ENCODE measurements at places on chromosomes 6 and 20. TPM values are rescaled to one million over a fixed set of nuclear protein-coding genes. Genes with fewer than 3 reads are reported as not detected.

DNA sequence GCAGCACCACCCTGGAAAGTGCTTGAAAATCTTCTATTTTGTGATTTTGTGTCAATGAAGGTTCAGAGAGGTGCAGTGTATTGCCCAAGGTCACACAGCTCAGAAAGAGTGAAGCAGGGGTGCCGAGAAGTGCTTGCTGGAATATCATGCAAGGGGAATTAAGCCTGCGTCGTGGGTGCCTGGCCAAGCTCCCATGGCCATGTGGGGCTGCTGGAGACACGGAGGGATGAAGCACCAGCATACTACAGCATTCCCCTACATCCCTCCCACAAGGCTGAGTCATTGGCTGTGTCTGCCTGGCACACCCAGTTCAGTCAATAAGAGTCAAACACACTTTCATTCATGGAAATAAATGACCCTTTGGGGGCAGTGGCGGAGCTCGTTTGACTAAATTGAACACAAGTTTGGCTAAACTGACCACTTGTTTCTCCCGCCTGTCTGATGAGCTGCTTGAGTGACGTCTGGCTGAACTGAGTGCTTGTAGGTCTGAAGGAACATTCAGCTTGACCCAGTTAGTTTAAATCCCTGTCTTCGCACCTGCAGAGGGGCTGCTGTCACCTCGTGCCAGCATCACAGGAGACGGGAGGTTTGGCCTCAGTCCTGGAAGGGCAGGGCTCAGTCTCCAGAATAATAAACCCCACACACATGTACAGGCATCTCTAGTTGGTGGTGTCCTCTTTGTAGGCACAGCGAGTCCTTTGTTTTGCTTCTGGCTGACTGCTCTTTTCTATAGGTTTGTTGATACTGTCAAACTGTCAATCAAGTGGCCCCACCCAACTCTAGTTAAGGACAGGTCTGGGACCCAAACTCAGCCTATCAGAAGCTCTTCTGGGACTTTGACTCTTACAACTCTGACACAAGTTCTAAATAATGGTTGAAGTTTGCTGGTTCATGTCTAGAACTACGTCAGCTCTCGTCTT is 8.4 kb upstream of the TGM2 start:
- H3K4me1 ChIP-seq, result peaks cover 42% of the 10 kb centered on the region
- H3K4me3 ChIP-seq, result no peak overlapping the region
- H3K27ac ChIP-seq, result no peak overlapping the region
- H3K27me3 ChIP-seq, result no peaks in the 10 kb centered on the region

DNA sequence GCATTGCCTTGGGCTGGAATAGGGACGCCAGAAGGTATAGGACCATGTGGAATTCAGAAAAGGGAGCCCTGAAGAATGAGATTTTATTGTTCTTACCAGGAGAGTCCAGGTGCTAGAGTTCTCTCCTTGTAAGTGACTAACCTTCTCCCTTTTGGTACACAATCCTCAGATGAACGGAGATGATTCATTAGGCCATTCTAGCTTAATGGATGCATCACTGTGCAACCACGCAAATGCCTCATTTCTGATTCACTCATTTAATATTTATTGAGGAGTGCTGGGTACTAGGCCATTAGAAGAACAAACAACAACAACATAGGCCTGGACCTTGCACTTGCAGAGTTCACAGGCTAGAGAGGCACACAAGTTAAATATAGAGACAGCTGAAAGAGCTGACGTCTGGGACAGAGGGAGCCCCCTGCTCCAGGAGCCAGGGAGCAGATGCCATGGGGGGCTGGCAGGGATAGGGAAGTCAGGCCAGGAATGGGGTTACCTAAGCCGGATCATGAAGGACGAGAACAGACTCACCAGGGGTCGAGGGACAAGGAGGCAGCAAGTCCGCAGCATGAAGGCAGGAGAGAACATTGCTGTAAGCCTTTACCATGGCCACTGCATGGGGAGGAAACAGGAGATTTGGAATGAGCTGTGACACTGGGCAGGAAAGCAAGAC is 179.5 kb upstream of the AKAP12 start:
- peaks cover 3% of the 10 kb centered on the region for H3K36me3 ChIP-seq
- H3K4me1 ChIP-seq, result peaks cover 4% of the 10 kb centered on the region
- H3K27ac ChIP-seq, result no peak overlapping the region
- no peak overlapping the region for H3K4me3 ChIP-seq
- no peaks in the 10 kb centered on the region for H3K27me3 ChIP-seq

GRCh38 chr6:25652007-25652515 is at the start of gene SCGN:
TSS of gene SCGN (plus strand) at chr6:25652215. CDS start at chr6:25652404, 189 bp downstream.
- H3K27ac ChIP-seq, result no peak within 1 kb of the TSS
- peak; percentile 77 for DNase-seq
- no peaks in the 10 kb centered on the region for H3K36me3 ChIP-seq
- H3K27me3 ChIP-seq, result peaks cover 87% of the 10 kb centered on the region
- peak within 1 kb of the TSS; percentile 50 for H3K4me3 ChIP-seq
- H3K4me1 ChIP-seq, result peaks cover 4% of the 10 kb centered on the region

DNA sequence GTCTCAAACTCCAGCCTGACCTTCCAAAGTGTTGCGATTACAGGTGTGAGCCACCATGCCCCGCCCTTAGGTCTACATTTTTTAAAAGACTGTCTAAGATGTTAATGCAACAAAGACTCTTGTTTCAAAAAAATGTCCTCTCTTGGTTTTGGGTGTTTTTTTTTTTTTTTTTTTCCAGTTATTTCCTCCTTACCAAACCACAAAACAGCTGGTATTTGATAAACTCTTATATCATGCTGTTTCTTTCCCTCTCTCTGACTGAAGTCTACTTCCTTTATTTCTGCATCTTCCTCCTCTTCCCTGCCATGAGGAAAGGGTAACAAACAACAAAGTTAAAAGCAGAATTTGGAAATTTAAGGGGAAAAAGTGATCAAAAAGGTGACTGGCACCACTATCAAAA is 21.2 kb downstream of the STK38 start:
- no peaks in the 10 kb centered on the region for H3K27me3 ChIP-seq
- no peak overlapping the region for H3K27ac ChIP-seq
- DNase-seq, result no peak

DNA sequence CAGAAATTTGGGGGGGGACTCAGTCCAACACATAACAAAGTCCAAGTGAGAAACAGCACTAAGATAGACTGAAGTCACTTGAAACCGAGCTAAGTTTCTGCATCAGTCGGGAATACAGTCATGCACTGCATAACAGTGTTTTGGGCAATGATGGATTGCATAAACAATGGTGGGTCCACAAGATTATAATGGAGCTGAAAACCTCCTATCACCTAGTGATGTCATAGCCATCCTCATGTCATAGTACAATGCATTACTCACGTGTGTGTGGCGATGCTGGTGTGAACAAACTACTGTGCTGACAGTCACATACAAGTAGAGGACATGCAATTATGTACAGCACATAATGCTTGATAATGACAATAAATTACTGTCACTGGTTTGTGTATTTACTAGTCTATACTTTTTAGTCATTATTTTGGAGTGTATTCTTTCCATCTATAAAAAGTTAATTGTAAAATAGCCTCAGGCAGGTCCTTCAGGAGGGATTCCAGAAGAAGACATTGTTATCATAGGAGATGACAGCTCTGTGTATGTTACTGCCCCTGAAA is 154.5 kb upstream of the ECI2 start:
- H3K4me3 ChIP-seq, result no peak overlapping the region
- H3K4me1 ChIP-seq, result peaks cover 33% of the 10 kb centered on the region
- no peak for DNase-seq
- peak overlapping the region; percentile 28 for H3K27ac ChIP-seq
- no peaks in the 10 kb centered on the region for H3K27me3 ChIP-seq

DNA sequence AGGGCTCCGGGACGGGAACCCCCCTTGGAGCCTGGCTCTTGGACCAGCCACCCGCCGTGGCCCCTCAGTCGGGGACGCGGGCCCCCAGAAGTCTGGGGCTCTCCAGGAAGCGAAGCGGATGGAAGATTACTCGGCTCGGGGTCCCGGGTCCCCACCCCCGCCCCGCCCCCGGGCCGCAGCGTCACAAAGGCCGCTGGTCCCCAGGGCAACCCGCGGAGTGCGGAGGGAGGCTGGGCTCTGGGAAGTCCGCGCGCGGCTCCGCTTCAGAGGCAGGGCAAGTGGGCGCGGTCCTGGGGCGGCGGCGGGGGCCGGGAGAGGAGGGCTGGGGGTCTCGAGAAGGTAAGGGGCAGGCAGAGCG is at the start of gene FNDC11:
FNDC11 (plus strand) TSS at position 227 of the 358 bp plus-strand sequence. CDS start 1,505 bp downstream, outside the sequence.
- no peaks in the 10 kb centered on the region for H3K36me3 ChIP-seq
- peak; percentile 55 for DNase-seq
- peaks cover 4% of the 10 kb centered on the region for H3K27me3 ChIP-seq
- H3K4me1 ChIP-seq, result peaks cover 10% of the 10 kb centered on the region

DNA sequence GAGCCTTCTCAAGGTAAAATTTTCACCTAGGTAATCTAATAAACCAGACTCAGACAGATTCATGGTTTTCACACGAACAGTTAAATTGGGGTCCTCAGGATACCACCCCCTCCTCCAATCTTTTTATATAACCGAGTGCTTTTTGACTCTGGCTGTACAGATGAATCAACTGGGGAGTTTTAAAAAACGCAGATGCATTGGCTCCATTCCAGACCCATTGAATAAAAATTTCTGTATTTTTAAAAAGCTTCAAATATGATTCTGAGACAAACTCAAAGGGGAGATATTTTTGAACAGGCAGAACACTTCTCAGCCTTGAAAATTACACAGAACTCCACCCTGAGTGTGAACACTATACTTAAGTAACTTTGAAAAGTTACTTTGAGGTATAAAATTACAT is 7.2 kb downstream of the UTRN start:
- H3K4me3 ChIP-seq, result no peak overlapping the region
- peaks cover 9% of the 10 kb centered on the region for H3K36me3 ChIP-seq
- peaks cover 9% of the 10 kb centered on the region for H3K4me1 ChIP-seq
- no peak for DNase-seq
- no peaks in the 10 kb centered on the region for H3K27me3 ChIP-seq
- no peak overlapping the region for H3K27ac ChIP-seq

DNA sequence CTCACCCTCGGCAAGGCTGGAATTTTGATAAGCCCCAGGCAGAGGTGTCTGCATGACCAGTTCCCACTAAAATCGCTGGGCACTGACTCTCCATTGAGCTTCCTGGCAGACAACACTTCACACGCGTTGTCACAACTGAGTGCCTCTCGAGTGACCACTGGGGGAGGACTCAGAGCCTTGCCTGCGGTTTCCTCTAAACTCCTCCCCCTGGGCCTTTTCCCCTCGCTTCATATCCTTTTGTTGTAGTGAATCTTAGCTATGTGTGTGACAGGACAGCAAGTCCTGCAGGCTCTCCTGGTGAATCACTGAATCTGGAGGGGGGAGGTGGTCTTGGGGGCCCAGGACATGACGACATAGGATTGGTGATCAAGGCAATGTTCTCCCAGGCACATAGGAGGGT is 670.8 kb downstream of the PRKN start:
- no peak for DNase-seq
- no peaks in the 10 kb centered on the region for H3K27me3 ChIP-seq
- peaks cover 18% of the 10 kb centered on the region for H3K4me1 ChIP-seq
- no peaks in the 10 kb centered on the region for H3K36me3 ChIP-seq
- H3K27ac ChIP-seq, result peak overlapping the region; percentile 88

DNA sequence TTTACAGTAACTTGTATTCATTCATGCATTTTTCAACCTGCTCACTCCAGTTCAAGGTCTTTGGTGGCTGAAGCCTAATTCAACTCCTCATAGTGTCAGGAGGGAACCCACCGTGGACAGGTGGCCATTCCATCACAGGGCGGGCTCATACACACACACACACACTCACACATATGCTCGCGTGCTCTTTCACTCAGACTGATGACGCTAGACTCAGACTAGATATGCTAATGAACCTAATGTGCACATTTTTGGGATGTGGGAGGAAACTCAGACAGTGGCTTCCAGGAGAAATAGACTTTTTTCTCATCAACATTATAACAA is 56.7 kb downstream of the TRIM27 start:
- H3K4me1 ChIP-seq, result peaks cover 29% of the 10 kb centered on the region
- peak overlapping the region; percentile 85 for H3K4me3 ChIP-seq
- peak overlapping the region; percentile 68 for H3K27ac ChIP-seq
- H3K27me3 ChIP-seq, result peaks cover 25% of the 10 kb centered on the region
- peaks cover 15% of the 10 kb centered on the region for H3K36me3 ChIP-seq

DNA sequence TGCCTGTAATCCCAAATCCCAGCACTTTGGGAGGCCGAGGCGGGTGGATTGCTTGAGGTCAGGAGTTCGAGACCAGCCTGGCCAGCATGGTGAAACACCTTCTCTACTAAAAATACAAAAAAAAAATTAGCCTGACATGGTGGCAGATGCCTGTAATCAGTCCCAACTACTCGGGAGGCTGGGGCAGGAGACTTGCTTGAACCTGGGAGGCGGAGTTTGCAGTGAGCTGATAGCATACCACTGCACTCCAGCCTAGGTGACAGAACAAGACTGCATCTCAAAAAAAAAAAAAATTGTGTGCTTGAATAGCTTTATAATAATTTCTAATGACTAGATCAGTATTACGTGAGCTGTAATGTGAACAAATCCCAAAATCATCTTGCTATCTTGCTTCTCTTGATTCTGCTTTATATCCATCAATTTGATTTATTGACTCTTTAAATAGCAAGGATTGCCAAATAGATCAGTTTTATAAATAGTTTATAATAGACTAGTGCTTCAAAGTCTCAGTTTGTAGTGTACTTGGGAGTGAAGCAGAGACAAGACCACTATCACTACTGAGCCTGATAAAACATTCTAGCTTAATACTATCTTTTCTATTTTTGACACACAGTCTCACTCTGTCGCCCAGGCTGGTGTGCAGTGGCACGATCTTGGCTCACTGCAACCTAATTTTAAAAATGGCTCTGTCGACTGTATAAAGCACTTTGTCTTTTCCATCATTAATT is 7.1 kb downstream of the AMD1 start:
- H3K4me3 ChIP-seq, result no peak overlapping the region
- H3K27ac ChIP-seq, result no peak overlapping the region
- no peaks in the 10 kb centered on the region for H3K27me3 ChIP-seq

DNA sequence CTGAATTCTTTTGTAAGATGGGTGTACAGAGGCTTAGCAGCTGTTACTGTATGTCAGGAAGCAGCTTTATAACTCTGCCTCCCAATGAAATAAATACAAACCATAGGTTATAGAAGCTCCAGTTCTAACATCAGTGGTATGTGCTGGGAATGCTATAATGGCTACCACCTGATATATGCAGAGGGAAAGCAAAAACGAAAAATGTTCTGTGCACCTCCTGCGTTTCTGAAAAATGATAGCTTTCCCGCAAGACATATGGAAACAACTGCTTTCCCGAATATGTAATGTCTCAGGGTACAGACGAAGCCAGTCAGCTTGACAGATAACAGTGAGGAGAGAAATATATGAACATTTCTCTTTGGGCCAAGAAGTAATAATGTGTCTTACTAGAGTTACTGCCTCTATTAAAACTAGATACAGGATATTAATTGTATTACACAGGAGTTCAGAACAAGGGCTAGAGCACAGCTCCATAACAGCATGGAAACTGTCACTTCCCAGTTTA is 517.0 kb upstream of the NRSN1 start:
- no peak for DNase-seq
- no peak overlapping the region for H3K27ac ChIP-seq
- H3K4me1 ChIP-seq, result peaks cover 9% of the 10 kb centered on the region
- no peak overlapping the region for H3K4me3 ChIP-seq
- peaks cover 4% of the 10 kb centered on the region for H3K36me3 ChIP-seq

The FRK gene
- 0.11 TPM for total RNA-seq

The BPIFB3 gene
- not detected for total RNA-seq

The PPIL1 gene
- total RNA-seq, result 84.9 TPM

The ECT2L gene
- not detected for total RNA-seq

The MC3R gene
- total RNA-seq, result not detected

The CYP21A2 gene
- 0.23 TPM for total RNA-seq
